ENCODE measurements at places on chromosomes 1 and 21. TPM values are rescaled to one million over a fixed set of nuclear protein-coding genes. Genes with fewer than 3 reads are reported as not detected.

The GNAI3 gene
- total RNA-seq, result 5.8 TPM

The SORT1 gene
- total RNA-seq, result 174 TPM

DNA sequence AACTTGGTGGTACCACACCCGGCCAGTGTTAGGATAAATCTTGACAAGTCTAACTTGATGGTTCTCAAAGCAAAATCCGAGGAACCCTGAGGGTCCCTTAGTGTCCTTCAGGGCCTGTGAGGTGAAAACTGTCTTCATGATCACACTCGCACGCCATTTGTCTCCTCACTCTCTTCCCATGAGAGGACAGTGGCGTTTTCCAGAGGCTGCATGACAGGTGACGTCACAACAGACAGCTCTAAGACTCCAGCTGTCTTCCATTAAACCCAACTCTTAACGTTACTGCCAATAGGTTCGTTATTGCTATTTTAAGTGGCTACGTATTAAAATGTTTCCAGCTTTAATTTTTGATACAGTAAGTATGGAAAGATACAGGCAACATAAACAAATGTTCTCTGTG lies 13.8 kb downstream of the CFAP74 start:
- H3K27me3 ChIP-seq, result no peaks in the 10 kb centered on the region
- DNase-seq, result no peak
- H3K36me3 ChIP-seq, result no peaks in the 10 kb centered on the region
- peak overlapping the region; percentile 75 for H3K27ac ChIP-seq
- no peak overlapping the region for H3K4me3 ChIP-seq

GRCh38 chr1:28601696-28602095 lies 9.6 kb downstream of the RAB42 start:
- H3K27me3 ChIP-seq, result no peaks in the 10 kb centered on the region
- no peak overlapping the region for H3K4me3 ChIP-seq
- no peaks in the 10 kb centered on the region for H3K4me1 ChIP-seq
- no peaks in the 10 kb centered on the region for H3K36me3 ChIP-seq
- H3K27ac ChIP-seq, result no peak overlapping the region
- no peak for DNase-seq

DNA sequence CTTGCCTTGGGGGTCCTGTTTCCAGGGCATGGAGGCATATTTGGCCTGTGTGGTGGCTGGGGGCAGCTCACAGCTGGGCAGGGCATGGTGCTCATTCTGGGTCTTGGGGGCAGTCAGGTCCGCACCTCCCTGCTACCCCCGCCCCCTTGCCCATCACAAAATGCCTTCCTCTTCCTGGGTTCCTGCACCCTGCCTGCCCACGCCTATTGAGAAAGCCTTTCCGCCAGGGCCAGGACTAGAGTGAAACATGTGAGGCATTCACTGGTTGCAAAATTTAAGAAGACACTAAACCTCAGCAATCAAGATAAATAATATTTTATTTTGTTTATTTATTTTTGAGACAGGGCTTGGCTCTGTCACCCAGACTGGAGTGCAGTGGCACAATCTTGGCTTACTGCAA lies 19.7 kb downstream of the PTAFR start:
- H3K4me1 ChIP-seq, result peaks cover 2% of the 10 kb centered on the region
- H3K36me3 ChIP-seq, result no peaks in the 10 kb centered on the region
- no peaks in the 10 kb centered on the region for H3K27me3 ChIP-seq
- DNase-seq, result no peak
- no peak overlapping the region for H3K4me3 ChIP-seq
- H3K27ac ChIP-seq, result no peak overlapping the region

The KRTAP19-1 gene
- total RNA-seq, result not detected

DNA sequence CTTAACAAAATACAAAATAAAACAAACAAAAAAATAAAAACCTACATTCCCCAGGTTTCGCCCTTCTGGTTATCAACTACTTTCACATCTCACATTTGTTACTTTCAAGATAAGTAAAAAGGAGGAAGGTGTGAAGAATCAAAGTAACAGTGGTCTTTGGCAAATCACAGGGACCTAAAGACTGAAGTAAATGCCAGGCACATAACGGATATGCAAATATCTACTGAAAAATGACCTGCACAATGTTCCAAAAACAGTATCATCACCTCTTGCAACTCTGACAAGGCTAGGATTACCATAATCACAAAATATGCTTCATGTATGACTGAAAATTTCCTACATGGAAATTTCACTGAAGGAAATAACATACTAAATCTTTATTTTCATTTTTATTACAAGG lies 29.3 kb downstream of the COP1 start:
- no peaks in the 10 kb centered on the region for H3K27me3 ChIP-seq
- H3K36me3 ChIP-seq, result no peaks in the 10 kb centered on the region
- no peak for DNase-seq

The MROH7 gene
- 72.7 TPM for total RNA-seq

- H3K36me3 ChIP-seq, result no peaks in the 10 kb centered on the region
- no peak for DNase-seq
- no peaks in the 10 kb centered on the region for H3K27me3 ChIP-seq
- H3K27ac ChIP-seq, result no peak overlapping the region
These were observed 462.7 kb upstream of the PKN2 start for GRCh38 chr1:88221411-88221810.

The PLA2G2F gene
- not detected for total RNA-seq

The OR2L3 gene
- total RNA-seq, result 0.39 TPM

- H3K4me1 ChIP-seq, result no peaks in the 10 kb centered on the region
- no peaks in the 10 kb centered on the region for H3K27me3 ChIP-seq
- H3K27ac ChIP-seq, result no peak overlapping the region
- no peaks in the 10 kb centered on the region for H3K36me3 ChIP-seq
These were observed 9.6 kb downstream of the OR2T33 start for GRCh38 chr1:248268178-248268577.

The BLACAT1 gene
- total RNA-seq, result 15.5 TPM

The CAPN9 gene
- total RNA-seq, result 0.25 TPM

The AGMAT gene
- 0.99 TPM for total RNA-seq

DNA sequence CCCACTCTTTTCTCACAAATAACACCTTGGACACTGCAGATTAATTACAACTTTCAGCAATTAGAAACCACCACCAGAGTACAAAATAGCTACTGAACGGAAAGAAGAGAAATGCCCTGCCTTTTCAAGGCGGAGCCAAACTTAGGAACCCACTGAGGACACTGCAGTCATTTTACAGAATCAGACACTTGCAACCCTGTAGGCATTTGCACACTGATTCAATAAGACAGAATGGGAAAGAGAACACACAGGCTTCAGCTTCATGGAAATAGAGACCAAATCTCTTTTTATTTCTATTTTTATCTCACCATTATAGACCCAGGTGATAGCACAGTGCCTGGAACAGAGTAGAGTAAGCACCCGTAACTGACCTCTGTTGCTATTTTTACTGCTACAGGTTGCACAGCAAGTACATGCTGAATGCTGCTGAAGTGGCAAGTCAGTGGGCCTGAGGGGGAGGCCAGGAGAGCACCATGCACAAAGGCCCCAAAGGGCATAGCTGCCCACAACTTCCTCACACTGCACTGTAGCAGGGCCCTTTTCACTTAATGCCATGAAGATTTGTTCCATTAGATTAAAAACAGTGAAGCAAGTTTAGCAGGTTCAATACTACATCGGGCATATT lies 50.7 kb upstream of the EDARADD start:
- H3K4me3 ChIP-seq, result no peak overlapping the region
- H3K4me1 ChIP-seq, result no peaks in the 10 kb centered on the region
- no peak overlapping the region for H3K27ac ChIP-seq
- no peaks in the 10 kb centered on the region for H3K27me3 ChIP-seq
- no peak for DNase-seq

DNA sequence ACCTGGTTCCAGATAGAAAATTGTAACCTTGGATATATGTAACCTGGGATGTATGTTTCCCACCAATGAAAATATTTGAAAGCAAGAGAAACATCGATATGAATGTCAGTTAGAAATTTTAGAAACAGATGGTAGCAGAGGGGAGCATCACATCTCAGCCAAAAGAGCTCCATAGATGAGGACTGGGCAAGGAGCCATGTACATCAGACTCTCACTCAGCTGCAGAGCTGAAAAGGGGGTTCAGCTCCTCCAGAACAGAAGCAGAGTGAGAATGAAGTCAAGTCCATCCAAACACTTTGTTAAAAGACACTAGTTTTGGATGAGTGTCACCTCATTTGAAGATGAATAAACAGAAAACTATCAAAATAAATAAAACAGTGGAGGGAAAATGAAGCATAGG lies 202.4 kb downstream of the HMCN1 start:
- no peaks in the 10 kb centered on the region for H3K27me3 ChIP-seq
- no peaks in the 10 kb centered on the region for H3K36me3 ChIP-seq
- no peak overlapping the region for H3K27ac ChIP-seq

The CD1B gene
- total RNA-seq, result not detected

GRCh38 chr1:151680391-151680790 lies 36.2 kb downstream of the CELF3 start:
- DNase-seq, result no peak
- no peaks in the 10 kb centered on the region for H3K4me1 ChIP-seq
- no peak overlapping the region for H3K4me3 ChIP-seq

The CENPL gene
- 13.2 TPM for total RNA-seq

GRCh38 chr1:216502528-216503162 lies 79.4 kb upstream of the USH2A start:
- H3K4me1 ChIP-seq, result no peaks in the 10 kb centered on the region
- no peaks in the 10 kb centered on the region for H3K36me3 ChIP-seq
- DNase-seq, result no peak
- H3K4me3 ChIP-seq, result no peak overlapping the region

The GPX7 gene
- 23.2 TPM for total RNA-seq

DNA sequence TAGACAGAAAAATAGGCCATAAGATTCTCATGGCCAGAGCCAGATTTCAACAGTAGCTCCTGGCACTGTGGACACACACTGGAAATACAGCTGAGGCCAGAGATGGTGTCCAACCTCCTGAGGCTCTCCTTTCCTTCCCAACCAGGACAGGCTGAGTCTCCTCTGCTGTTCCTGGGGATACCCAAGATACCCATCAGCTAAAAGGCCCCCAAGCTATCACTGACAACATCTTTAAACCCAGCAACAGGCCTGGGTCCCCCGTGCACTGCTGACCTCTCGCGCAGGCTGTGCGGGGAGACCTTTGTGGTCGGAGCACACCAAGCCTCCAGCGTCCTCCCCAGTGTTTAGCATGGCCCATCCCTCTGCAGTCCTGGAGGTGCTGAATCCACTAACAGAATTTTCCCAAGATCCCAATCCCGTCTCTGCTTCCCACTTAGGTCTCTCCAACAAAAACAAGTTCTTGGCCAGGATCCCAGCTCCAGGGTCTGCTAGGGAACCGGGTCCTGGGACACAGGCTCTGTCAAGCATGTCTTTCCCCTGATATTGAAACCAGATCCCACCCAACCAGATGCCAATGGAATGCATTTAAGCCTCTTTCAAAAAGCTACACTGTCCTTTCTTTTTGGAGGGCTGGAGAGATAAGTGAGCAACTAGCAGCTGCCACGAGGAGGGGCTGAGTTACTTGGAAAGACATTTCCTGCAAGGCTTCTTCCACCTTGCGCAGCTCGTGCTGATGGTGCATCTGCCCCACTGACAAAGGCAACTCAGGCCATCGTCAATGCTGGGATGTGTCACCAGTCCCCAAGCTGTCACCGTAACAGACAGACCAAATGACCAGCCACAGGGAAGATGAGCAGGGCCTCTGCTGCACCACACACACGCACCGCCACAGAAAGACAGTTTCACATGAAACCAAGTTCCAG lies 73.2 kb downstream of the BCAR3 start:
- DNase-seq, result no peak
- H3K4me1 ChIP-seq, result peaks cover 9% of the 10 kb centered on the region
- H3K4me3 ChIP-seq, result no peak overlapping the region
- H3K27me3 ChIP-seq, result no peaks in the 10 kb centered on the region

The MGST3 gene
- 278 TPM for total RNA-seq

The EPS8L3 gene
- total RNA-seq, result 3.3 TPM

The SYCP1 gene
- 66.5 TPM for total RNA-seq

GRCh38 chr1:197462539-197462938 lies 194.5 kb downstream of the CRB1 start:
- no peaks in the 10 kb centered on the region for H3K36me3 ChIP-seq
- H3K4me1 ChIP-seq, result peaks cover 20% of the 10 kb centered on the region
- H3K27ac ChIP-seq, result no peak overlapping the region
- no peaks in the 10 kb centered on the region for H3K27me3 ChIP-seq

The MAP1LC3C gene
- total RNA-seq, result 0.50 TPM

DNA sequence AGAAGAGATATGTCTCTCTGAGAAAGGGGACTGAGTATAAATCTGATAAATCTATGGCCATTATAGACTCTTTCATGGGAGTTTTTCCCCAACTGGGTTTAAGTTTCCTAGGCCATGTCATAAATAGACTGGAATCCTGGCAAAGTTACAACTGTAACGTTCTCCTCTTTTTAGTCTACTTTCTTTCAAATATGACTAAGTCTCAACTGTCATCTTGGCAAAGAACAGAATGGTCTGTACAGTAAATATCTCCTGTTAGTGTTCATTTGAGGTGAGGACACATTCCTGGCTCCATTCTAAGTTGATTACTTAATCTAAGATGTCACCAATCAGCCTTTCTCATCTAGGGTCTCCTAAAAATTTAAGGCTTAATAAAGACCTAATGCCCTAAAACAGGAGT lies 300.5 kb downstream of the BRINP2 start:
- DNase-seq, result no peak
- H3K4me1 ChIP-seq, result no peaks in the 10 kb centered on the region
- H3K4me3 ChIP-seq, result no peak overlapping the region
- no peaks in the 10 kb centered on the region for H3K36me3 ChIP-seq
- no peaks in the 10 kb centered on the region for H3K27me3 ChIP-seq
- H3K27ac ChIP-seq, result no peak overlapping the region

- H3K36me3 ChIP-seq, result no peaks in the 10 kb centered on the region
- no peak overlapping the region for H3K27ac ChIP-seq
- H3K4me1 ChIP-seq, result peaks cover 4% of the 10 kb centered on the region
- H3K27me3 ChIP-seq, result no peaks in the 10 kb centered on the region
These were observed 19.5 kb downstream of the FTCD start for GRCh38 chr21:46135782-46136395.

GRCh38 chr1:242691610-242691945 lies 167.1 kb upstream of the PLD5 start:
- H3K4me1 ChIP-seq, result no peaks in the 10 kb centered on the region
- DNase-seq, result no peak
- no peaks in the 10 kb centered on the region for H3K27me3 ChIP-seq
- H3K4me3 ChIP-seq, result no peak overlapping the region

DNA sequence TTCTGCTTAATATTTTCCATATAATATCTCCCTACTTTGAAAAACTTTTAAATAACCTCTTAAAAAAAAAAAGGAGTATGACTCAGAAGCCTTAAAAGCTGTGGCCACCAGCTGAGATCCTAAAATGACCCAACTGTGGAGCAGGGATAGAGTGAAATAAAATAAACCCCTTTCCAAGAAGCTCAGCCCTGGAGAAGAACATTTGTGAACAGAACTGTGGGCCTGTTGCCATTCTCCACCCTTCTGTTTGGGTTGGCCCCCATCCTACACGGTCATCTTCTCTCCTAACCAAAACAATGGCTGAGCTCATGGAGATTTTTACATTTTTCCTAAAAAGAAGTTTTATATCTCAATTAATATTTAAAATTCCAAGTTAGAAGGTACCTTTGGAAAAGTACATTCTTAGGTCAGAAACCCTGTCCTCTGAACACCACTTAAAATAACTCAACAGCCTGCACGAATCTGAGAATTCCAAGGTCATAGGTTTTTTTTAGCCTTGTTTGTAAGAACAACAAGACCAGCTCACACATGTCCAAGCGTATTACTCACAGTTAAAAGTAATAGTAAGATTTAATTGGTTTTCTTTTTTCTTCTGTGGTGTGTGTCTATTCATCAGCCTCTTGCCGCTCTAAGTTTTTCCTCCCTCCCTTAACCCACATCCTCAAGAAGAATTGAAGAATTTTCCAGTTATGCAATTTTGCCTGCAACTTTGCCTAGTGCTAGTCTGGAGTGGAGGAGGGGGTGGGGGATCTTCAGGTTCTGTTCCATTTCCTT lies 107.7 kb upstream of the ERRFI1 start:
- H3K27me3 ChIP-seq, result no peaks in the 10 kb centered on the region
- DNase-seq, result peak; percentile 81
- H3K4me3 ChIP-seq, result no peak overlapping the region
- H3K27ac ChIP-seq, result peak overlapping the region; percentile 58
- no peaks in the 10 kb centered on the region for H3K36me3 ChIP-seq
- peaks cover 17% of the 10 kb centered on the region for H3K4me1 ChIP-seq

The NTNG1 gene
- total RNA-seq, result 2.2 TPM
